ENCODE measurements at places on chromosomes 13 and 19.

GRCh38 chr19:8601796-8602195 lies 8.7 kb downstream of the ADAMTS10 start:
- DNase-seq = no peak

DNA sequence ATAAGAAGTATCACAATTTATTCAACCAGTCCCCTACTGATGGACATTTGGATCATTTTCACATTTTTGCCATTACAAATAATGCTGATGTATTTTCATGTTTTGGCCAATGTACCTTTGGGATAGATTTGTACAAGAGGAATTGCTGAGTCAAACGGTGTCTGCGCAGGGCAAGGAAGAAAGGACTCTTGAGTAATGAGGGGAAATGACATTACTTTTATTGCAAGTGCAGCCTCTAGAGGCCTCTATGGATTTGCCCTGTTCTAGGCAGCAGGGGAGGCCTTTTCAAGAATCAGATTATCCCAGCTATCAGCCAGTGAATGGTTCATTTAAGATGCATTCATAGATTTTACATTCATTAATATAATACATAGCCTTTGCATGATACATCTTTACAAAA lies 32.9 kb upstream of the GTF3A start:
- no peak for DNase-seq

- no peak for DNase-seq
Observed at GRCh38 chr13:57003682-57004081, 137.0 kb upstream of the PRR20A start.

- DNase-seq = no peak
Observed at GRCh38 chr13:100014621-100015020, 33.0 kb downstream of the ZIC2 start.

DNA sequence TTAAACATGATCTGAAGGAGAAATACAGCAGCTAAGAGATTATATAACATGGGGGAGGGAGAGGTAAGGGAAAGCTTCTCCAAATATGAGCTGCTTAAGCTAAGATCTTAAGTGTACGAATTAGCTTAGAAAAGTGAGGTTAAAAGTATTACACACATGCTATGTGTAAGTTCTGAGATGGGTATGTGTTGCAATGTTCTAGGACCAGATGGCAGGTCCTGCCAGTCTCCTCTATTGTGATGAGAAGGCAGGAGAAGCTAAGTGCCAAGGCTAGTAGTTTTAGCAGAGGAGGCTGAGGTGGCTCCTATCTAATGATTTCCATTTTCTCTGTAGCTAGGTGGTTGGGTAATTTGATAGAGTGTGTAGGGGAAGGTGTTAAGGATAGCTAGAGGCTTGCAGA lies 57.6 kb downstream of the MICU2 start:
- DNase-seq = no peak

DNA sequence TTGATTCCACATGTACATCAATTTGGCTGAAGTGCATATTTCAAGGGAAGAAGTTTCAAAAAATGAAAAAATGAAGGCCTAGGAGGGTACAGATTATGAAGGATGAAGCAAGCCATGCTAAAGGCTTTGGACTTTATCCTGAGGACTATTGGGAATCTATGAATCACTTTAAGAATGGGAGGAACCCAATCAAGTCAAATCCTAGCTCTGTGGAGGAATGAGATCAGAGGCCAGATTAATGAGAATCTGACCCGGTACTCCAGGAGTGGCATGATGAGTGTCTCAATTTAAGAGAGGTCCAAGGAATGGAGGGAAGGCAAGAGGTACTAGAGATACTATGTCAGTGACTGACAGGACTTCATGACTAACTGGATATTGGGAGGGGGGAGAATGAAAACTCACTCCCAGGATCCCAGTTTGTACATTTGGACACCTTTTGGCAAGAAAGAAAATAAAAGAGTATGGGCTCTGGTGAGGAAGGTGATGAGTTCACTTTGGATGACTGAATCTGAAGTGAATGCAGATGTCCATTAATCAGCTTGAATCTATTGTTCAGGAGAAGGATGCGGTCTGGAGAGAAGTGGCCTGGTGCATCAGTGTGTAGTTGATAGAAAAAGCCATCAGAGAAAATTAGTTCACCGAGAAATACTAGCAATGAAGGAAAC lies 349.0 kb downstream of the EFNB2 start:
- no peak for DNase-seq

DNA sequence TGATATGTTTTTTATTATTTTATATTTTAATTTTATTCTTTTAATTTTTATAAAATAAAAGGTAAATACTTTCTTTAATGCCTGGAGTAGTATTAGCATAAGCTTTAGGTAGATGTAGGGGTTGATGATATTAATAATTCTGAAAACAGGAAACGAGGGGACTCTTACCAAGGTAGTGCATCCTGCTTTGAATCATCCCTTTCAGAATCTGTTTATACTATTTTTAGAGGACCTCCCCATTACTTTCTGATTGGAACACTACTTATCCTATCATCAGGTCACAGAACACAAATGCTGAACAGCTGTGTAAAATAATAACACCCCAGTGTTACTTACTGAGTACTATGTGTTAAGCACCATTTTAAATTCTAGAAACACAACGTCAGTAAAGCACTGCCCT lies 27.3 kb downstream of the COG6 start:
- DNase-seq = no peak

DNA sequence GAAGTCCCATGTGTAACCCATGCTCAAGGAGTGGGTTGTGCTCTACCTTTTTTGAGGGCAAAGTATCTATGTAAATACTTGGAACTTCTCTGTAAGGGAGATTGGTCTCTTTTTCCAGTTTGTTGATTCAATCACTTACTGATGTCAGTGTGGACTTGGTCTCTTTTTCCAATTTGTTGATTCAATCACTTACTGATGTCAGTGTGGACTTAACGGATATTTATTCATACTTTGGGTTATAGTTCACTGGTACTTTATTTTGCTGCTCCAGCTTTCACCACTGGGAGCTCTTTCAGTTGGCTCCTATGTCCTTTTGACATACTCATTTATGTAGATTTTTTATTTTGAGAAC lies 36.4 kb downstream of the COG3 start:
- no peak for DNase-seq

- DNase-seq = no peak
Observed at GRCh38 chr13:100630555-100630954, 42.0 kb upstream of the GGACT start.

GRCh38 chr13:49620170-49620621 lies 8.1 kb upstream of the ARL11 start:
- DNase-seq = no peak

- DNase-seq = no peak
Observed at GRCh38 chr13:45055198-45055901, 65.0 kb upstream of the GTF2F2 start.

- DNase-seq = no peak
Observed at GRCh38 chr13:21909331-21909730, 238.5 kb downstream of the FGF9 start.
